NCI-H460 (cell line): ENCODE measurements at places on chromosomes 16 and 17. TPM values are rescaled to one million over a fixed set of nuclear protein-coding genes. Genes with fewer than 3 reads are reported as not detected.

DNA sequence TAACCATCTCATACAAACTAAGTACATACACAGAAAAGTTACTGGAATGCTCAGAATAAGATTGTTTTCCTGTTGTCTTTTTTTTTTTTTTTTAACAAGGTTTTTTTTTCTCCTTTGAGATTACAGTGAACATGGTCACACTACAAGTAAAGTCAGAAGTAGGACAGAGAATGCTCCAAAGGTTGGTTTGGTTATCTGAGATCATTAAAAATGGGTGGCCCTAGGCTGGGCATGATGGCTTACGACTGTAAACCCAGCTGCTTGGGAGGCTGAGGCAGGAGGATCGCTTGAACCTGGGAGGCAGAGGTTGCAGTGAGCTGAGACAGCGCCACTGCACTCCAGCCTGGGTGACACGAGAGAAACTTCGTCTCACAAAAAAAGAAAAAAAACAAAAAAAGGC lies 6.9 kb upstream of the ST6GALNAC1 start:
- DNase-seq: no peak

- no peak for DNase-seq
Observed at GRCh38 chr17:16434662-16435061, 19.3 kb downstream of the TRPV2 start.

TNFRSF12A gene
- 249 and 347 TPM in 2 replicates for total RNA-seq

- DNase-seq: no peak
Observed at GRCh38 chr16:11956558-11956957, 8.5 kb upstream of the TNFRSF17 start.

DNA sequence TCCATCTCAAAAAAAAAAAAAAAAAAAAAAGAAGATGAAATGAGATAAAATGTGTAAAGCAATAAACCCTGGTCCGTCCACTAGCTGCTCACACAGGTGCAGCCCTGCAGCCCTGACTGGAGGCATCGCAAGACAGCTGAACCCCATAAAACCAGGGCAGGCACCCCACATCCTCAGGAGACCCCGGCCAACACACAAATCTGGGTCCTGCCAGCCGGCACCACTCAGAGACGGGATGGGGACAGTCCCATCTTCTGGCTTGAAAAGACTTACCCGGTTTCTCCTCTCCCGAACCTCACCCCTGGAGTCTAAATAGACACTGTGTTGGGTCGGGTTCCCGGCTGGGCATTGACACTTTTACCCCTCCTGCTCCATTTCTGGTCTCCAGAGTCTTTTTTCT lies 52.7 kb upstream of the TNRC6C start:
- DNase-seq: no peak
